NCI-H1048 (cell line): ENCODE measurements at places on chromosomes 6 and 20.
A peak's percentile ranks its signal among the peaks of the same experiment; 100 is the strongest.

DNA sequence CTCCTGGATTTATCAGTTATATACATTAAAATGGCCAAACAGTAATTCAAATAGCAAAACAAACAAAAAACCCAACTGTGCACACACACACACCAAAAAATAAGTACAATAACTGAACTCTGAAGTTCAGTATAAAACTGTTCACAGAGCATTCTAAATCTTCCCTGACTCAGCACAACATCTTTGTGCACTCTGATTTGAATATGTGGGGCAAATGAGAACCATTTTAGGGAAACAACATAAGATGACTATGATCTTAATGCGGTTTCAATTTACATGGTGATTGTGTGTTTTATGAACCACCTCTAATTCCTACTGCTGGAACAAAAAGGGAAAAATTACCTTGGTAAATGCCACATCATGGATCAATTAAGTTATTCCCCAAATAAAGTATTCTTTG lies 41.7 kb downstream of the PLAGL1 start:
- DNase-seq = peak; percentile 48

DNA sequence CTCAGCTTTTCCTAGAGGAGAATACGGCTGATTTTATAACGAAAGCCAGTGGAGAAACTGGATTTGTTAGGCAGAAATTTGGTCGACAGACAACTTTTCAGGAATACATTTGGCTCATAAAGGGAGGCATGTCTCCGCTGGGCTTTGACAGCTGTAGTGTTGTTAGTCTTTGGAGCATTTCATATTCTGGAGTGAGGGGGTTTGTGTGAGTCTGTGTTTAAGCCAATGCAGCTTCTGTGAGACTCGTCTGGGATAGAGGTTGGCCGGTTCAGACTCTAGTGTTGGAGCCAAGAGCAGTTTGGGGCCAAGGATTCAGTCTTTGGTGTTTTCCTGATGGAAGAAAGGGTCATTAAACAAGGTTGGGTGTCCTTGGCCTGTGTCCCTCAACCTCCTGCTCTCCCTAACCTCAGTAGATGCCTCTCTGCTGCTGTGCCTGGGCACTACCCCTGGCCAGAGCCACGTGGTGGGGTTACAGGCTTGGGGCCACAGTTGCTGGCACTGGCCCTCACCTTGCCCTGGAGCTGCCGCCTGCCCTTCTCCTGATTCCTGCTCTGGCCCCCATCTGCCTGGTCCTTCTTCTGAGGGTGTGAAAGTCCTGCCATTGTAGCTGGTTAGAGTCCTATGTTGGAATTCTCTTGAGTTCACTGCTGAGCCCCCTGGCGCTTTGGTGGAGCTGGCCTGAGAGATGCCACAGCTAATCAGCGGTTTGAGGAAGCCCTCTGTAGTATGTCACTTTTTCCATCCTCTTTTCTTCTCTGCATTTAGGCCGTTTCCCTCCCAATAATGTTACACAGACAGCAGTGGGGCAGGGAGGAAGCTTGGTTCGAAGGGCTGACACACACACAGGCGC lies 6.9 kb downstream of the PTK7 start:
- DNase-seq = no peak

DNA sequence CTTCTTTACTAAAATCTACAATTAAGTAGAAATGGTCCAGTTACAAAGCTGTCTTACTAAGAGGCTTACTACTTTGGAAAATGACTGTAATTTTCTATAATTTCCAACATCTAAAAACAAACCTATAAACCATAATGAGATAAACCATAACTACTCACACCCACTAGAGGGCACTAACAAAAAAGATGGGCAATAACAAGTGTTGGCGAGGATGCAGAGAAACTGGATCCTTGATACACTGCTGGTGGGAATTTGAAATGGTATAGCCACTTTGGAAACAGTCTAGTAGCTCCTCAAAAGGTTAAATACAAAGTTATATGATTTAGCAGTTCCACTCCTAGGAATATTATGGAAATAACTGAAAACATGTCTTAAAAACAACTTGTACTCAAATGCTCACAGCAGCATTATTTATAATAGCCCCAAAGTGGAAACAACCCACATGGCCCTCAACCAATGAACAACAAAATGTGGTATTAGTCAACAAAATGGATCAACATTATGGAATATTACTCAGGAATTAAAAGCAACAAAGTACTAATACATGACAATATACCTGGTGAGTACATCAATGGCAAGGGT lies 50.6 kb downstream of the GJA10 start:
- no peak for DNase-seq

- no peak for DNase-seq
Observed at GRCh38 chr6:95489185-95489863, 88.0 kb upstream of the MANEA start.

GRCh38 chr6:163630572-163630971 lies 216.1 kb downstream of the QKI start:
- DNase-seq = no peak

- no peak for DNase-seq
Observed at GRCh38 chr6:116580198-116580597, 8.9 kb downstream of the RWDD1 start.

- no peak for DNase-seq
Observed at GRCh38 chr6:27141529-27142015, 105.9 kb upstream of the PRSS16 start.

DNA sequence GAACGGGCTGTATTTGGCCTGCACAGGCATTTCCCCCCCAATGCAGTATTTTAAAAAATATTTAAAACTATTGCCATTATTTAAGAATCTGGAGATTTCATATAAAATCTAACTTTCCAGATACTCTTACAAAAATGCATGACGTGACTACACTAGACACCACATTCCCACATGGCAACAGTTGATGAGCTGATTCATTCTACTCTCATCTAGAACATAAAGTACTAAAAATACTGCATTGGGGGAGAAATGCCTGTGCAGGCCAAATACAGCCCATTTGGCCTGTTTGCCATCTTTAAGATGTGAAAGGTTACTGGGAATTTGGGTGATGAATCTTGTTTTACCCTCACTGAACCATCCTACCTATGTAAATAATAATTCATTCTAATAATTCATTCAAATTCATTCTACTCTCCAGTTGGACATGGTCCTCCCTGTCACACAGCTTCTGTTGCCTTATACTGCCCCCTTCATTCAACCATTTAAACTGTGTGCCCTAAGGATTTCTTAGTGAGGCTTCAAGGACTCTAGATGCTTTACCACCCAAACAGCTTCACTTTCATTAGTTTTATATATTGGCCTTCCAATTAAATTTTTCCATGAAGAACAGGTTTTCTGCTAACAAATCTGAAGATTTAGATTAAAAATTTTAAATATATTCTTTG lies 6.9 kb upstream of the ZSCAN16 start:
- no peak for DNase-seq

DNA sequence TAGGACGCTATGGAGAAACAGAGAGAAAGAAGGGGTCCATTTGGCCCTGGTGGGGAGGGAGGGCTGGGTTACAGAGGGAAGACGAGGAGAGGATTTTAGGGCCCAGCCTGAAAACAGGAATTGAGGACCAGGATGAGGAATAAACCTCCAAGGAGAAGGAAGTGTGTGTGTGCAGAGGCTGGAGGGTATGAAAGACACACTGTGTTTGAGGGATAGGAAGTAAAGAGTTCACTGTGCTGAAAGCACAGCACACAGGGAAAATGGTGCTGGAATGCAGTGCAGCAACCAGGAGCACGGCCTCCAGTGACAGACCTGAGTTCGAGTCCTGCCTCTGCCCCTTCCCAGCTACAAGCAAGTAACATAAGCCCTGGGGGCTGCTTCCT lies 7.8 kb downstream of the MBOAT1 start:
- DNase-seq = no peak

DNA sequence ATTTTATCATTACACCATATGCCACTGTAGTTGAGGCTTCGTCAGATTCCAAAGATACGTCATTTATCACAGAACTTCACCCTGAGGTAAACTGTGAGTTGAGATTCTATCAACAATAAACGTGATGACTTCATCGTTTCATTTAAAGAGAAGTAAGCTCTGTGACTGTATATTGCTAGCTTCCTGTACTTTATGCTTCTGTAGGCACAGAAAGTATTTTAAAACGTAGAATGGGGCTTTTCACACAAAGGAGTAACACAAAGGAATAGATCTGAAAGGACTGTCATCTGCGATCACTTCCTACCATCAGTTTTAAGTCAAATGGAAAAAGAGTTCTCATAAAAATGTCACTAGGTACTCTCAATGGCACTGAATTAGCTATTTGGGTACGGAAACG lies 234.4 kb upstream of the MCHR2 start:
- DNase-seq = no peak

- DNase-seq = no peak
Observed at GRCh38 chr6:99933129-99933528, 60.9 kb downstream of the MCHR2 start.

GRCh38 chr6:34093206-34093605 lies 52.7 kb downstream of the GRM4 start:
- DNase-seq = no peak

GRCh38 chr6:56572788-56573471 lies 69.8 kb downstream of the DST start:
- no peak for DNase-seq

- no peak for DNase-seq
Observed at GRCh38 chr6:36722879-36723278, 25.3 kb downstream of the RAB44 start.

DNA sequence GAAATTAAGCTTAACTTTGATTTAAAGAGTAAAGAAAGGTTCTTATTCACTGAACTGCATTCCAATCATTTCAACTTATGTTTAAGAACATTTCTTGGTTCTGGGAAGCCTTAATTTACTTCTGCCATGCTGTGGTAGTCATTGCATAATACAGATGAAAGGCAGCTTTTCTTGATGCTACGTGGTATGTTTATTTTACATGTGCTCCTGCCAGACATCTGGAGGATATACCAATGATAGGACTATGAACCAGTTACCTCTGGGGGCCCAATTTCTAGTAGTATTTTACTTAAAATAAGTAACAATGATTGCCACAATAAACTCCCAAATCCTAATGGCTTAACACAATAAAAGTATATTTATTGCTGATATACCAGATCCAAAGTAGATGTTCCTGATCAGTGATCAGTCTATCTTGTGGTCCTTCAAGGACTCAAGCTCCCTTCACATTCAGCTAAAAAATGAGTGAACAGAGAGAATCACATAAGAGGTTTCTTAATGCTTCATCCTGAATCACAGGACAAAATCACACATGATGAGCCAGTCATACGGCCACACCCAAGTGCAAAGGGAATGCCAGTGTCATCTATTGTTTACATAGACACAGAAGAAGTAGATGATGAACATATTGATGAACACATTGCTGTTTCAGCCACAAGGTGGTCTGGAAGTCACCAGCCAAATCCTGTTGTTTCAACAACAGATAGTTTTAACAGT lies 56.5 kb upstream of the CCN2 start:
- DNase-seq = no peak

GRCh38 chr20:20520776-20521175 lies 152.9 kb downstream of the INSM1 start:
- DNase-seq = no peak

DNA sequence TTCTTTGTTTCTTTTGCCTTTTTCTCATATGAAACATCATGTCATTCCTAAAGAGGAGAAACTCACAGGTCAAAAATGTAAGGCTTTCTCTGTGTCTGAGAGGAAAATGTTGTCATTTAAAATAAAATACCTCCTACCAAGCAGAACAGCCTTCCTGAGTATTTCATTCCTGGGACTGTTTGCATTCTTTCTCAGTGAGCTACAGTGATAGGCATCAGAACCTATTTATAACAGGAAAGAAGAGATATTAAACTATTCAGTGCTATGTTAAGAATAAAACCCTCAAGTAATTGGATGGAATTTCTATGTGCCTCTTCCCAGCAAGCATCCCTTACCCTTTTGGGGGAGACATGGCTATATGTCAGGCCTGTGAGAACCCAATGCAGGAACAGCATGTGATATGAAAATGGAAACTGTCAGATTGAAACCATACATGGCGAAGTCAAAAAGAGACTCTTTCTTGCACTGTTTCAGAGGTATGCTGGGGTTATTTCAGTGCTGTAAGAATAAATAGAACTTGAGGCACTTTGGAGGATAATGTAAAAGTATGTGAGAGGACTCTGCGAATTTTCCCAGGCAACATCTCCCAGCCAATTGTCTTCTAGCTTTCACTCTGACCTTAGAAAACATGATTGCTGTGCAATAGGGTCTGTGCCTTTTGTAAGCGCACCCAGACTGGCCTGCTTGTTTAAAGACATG lies 133.8 kb upstream of the CCN2 start:
- no peak for DNase-seq

DNA sequence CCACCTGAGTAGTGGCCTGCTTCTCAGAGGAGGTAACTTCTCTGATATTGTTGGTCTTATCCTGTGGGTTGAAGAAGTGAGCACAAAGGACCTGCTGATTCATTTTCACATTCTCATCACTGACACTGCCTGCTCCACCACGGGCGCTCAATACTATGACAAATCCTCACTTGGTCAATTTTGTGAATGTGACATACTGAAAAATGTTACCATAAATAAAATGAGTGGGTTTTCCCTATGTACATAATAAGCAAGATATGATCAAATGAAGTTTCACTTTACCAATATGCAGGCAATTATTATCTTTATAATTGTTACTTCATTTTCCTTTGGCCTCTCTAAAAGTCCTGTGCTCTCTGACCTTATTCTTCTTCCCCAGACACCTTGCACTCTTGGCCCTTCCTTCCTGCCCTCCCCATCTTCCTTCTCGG lies 71.5 kb upstream of the RIPOR2 start:
- no peak for DNase-seq

DNA sequence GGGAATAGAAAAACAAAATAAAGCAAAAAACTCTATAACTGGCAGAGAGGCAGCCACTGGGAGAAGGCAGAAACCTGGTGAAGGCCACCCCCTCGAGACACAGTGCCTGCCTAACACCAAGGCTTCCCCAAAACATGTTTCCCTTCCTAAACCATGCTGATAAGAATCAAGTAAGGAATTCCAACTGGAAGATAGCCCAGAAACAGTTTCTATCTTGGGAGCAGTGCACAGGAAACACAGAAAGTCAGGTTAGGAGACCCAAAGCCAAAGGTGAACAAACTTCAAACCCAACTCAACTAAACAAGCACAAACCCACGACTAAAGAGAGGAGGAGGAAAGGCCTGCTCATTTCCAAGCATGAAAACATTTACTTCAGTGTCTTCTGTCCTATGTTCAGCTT lies 433.7 kb upstream of the RGS17 start:
- DNase-seq = no peak
